NCI-H146 (cell line): ENCODE measurements at places on chromosomes 3 and 15.

GRCh38 chr3:7172996-7173395, 312.1 kb downstream of the GRM7 start:
- no peak for DNase-seq

GRCh38 chr15:56871185-56871584, 47.3 kb upstream of the TCF12 start:
- DNase-seq, result no peak

GRCh38 chr15:24729760-24730159, 54.2 kb downstream of the NPAP1 start:
- DNase-seq, result no peak

GRCh38 chr15:61057376-61057775, 171.7 kb downstream of the RORA start:
- no peak for DNase-seq

- no peak for DNase-seq
These were observed 43.9 kb downstream of the NSMCE3 start for GRCh38 chr15:29225534-29226234.

DNA sequence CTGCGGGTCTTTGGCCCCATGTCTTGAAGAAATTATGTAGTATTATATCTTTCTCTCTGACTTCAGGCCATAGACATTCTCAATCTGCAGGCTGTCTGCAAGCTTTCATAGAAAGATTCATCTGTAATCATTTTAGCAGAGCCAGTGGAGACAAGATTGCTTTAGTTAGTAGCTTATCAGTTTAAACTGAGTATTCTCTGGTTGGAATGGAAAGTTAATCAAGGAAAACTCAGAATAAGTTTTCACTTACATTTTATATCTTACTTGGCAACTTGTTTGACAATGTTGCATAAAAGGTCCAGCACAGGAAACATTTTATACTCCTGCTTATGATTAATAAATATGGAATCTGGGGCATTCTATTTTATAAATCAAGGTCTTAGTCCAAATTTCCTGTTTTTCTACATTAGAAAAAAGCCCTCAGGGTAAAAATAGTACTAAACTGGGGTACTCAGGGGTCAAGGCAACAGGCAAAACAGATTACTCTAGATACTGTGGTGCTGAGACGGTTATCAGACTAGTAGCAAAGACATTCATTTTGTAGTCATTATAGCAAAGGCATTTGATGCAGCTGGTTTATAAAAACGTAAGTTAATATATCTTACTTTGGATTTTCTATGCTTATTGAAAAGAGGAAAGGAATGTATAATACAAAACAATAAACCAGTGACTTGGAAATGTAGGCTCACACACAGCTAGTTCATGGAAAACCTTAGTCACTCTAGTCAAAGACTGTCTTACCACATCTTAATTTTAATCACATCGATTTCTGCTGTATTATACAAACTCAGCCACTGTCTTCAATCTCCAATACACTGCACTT, 45.2 kb upstream of the FILIP1L start:
- DNase-seq, result no peak

DNA sequence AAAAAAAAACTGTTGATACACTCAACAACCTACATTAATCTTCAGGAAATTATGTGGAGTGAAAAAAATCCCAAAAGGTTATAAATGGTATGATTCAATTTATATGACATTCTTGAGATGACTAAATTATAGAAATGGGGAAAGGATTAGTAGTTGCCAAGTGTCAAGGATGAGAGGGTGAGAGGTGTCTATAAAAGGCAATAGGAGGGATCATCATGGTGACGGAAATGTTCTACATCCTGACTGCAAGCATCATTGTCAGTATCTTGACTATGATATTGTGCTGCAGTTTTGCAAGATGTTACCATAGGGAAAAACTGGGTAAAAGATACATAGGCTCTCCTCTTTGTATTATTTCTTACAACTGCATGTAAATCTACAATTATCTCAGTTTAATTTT, 125.6 kb downstream of the FRMD5 start:
- no peak for DNase-seq

GRCh38 chr3:152289708-152290107, 21.0 kb downstream of the MBNL1 start:
- DNase-seq, result no peak

GRCh38 chr3:6509576-6509975, 351.3 kb upstream of the GRM7 start:
- no peak for DNase-seq

- DNase-seq, result no peak
These were observed 22.1 kb downstream of the CCDC191 start for GRCh38 chr3:114034211-114034610.

DNA sequence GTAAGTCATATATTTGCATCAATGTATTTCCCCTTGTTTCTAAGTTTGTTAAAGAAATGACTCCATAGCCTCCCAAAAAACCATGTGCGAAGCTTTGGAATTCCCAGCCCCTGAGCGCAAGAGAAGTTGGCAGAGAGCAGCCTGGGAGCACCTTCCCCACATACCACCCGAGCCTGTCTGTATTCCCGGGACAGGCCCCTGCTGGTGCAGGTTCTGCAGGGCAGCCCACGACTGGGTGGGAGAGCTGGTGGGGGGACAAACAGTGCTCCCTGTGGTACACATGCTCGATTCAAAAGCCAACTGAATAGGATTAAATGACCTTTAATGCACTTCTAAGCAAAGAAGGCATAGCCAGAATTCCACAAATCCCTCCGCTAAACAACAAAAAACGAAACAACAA, 74.6 kb upstream of the SNRPA1 start:
- DNase-seq, result no peak

DNA sequence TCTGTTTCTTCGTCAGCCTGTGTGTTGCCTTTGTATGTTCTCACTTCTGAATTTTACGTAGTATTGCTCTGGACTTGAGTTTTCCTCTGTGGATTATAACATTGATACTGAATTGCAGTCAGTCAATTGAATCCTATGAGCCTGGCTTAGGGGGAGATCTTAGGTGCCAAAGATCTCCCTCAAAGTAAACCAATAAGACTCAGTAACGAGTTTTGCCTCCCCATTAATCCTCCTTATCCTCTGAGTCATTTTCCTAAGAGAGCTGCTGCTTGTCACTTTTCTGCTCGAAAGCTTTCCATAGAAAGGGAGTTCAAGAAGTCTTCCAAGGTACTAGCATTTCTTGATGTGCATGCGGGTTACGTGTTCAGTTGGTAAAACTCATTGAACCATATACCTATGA, 126.4 kb downstream of the CHDH start:
- DNase-seq, result no peak

- no peak for DNase-seq
These were observed 142.5 kb upstream of the MBNL1 start for GRCh38 chr3:152126260-152126659.
